ENCODE measurements at places on chromosomes 4 and X.

GRCh38 chr4:113300471-113300928, 251.0 kb downstream of the ANK2 start:
- no peak for DNase-seq

DNA sequence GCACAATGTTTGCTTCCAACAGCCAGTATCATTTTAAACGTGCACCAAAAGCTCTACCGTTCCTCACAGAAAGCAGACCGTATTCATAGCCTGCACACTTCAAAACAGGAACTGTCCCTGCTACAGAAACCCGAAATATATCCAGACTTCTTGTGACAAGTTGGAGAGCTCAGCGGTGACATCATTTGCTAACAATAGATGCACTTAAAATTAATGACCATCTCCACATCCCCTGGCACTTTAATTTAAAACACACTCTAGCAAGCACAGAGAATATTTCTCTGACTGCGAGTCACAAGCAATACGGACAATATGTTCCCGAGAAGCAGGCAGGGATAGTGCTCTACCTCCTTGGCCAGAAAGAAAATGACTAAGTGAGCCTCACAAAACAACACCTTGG, 2.5 kb downstream of the NYX start:
- DNase-seq, result no peak

GRCh38 chr4:80788798-80789197, 241.7 kb upstream of the BMP3 start:
- DNase-seq, result no peak

- DNase-seq, result no peak
Measured at GRCh38 chr4:168409089-168409801, 71.0 kb downstream of the DDX60L start.

- no peak for DNase-seq
Measured at GRCh38 chr4:66929748-66930147, 615.6 kb downstream of the CENPC start.

- peak; percentile 39 for DNase-seq
Measured at GRCh38 chr4:148795156-148795864, 353.1 kb upstream of the NR3C2 start.

- no peak for DNase-seq
Measured at GRCh38 chr4:20538905-20539304, 161.4 kb upstream of the PACRGL start.

DNA sequence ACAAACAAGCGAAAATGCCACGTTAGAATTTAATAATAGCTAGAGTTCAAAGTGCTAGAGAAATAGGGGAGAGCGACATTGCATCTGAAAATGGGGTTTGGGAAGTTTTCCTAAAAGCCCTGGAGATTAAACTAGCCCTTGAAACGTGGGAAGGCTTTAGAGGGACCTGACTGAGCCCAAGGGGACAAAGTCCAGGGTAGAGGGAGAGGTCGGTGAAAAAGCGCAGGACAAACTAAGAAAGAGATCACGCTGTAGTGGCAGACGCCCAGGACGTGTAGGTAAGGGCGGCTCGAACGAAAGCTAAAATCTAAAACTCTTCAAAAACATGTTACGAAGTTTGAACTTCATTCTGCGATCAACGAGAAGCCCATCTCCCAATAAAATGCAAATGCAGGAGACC, 1.1 kb upstream of the ATP11C start:
- no peak for DNase-seq

DNA sequence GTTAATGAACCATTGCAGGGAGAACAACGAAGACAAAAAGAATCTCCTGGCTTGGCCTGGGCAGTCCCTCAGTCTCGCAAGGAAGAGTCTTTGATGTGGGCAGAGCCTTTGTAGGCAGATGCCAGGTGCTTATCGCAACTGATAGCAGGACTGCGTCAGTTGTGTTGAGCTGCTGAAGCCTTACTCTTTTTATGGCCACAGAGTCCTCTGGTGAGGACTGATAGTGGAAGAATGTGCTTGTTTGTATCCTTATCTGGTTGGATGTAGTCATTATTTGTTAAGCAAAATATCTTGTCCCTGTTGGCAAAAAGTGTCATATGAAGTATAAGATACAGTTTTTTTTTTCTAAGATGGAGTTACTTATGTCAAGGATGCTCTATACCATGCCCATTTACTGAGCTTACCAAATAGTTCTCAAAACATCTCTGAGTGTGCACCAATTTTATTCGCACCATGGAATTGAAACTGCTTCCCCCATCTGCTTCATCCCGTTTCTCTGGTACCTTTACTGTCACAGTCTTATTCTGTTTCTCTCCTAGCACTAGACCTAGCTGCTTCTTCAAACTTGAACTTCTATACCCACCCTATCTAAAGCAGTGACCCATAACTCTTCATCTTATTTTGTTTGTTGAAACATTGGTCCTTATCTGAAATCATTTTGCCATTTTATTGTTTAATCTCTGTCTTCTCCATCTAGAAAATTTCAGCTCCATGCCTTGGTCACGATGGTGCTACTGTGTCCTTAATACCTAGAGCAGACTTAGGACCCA, 47.0 kb upstream of the SPRY1 start:
- no peak for DNase-seq

DNA sequence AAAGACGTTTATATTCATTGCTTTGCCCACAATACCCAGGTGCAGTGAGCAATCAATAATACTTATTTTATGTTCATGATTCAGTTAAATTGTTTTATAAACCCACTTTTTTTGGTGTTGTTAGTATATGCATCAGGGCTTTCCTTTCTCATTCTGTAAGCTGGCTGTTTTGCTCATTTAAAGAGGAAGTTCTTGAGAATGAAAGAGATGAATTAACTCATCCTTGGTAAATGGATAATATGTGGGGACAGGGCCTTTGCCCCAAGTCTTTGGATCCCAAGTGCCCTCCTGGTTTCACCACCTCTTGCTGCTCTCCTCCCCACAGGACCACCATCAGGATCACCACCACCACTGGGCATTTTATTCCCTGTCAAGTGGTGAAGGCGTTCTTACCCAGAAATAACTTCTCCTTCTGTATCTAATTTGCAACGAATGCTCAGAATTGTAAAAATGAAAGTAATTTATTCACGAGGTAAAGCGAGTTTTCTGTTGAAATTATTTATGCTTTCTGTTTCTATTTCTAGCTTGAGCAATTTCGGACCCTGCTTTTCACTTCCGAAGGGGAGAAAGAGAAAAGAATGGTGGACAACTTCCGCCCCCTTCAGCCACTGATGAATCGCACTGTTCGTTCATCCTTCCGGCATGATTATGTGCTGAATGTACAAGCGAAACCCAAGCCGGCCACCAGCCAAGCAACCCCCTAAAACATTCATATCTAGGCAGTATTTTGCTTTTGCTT, 8.2 kb upstream of the ZRSR2 start:
- no peak for DNase-seq

GRCh38 chr4:123327846-123328429, 68.7 kb upstream of the SPRY1 start:
- no peak for DNase-seq

GRCh38 chrX:72201836-72202536, 20.4 kb downstream of the PIN4 start:
- DNase-seq, result no peak

GRCh38 chrX:75642811-75643361, 120.0 kb upstream of the ZDHHC15 start:
- no peak for DNase-seq

All from H9 (cell line).